ENCODE measurements at places on chromosomes 16 and 17.

DNA sequence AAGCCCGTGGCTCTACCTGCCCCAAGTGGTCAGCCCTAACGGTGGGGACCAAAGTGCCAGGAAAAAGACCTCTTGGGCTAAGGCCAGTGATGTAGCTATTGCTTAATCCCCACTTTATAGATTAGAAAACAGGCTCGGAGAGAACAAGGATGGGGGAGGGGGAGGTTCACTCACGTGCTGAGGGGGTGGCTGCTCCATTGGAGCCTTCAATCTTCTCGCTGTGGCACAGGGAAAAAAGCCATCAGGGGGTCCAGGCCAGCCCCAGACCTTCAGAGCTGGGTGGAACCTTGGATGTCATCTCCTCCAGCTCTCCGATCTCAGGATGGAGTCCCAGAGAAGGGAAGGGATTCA, 45.9 kb downstream of the SRCIN1 start:
- no peak for DNase-seq

GRCh38 chr17:49297141-49297540, 64.9 kb downstream of the ZNF652 start:
- no peak for DNase-seq

- DNase-seq: no peak
Measured at GRCh38 chr16:71287911-71288310, 1.3 kb downstream of the CMTR2 start.

DNA sequence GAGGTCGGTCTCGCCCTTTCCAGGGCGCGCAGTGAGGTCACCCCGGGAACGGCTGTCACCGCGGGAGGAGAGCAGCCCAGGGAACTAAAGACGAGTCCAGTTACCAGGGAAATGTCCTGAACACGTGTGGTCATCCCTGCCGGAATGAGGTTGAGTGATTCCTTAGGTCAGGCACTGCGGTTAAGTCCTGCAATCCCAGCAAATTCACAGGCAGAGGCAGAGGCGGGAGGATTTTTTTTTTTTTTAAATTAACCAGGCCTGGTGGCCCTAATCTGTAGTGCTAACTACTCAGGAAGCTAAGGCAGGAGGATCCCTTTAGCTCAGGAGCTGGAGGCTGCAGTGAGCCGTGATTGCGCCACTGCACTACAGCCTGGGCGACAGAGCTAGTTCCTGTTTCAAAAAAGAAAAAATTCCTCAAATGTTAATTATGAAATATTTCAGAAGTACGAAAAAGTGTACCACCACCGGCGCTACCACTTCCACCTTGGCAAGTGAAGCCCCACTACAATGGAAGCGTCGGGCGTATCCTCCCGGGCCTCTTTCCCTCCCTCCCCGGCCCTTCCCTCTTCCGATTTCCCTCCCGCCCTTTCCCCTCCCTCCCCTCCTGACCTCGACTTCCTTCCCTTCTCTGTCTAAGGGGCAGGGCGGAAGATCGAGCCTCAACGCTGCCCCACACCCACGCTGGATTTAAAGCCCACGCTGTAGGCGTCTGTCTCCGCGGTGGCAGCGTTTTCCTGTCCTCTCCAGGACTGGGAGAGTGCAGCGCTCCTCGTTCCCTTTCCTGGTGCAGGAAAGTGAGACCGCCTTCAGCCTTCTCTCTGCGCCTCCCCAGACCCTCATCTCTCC, 27.3 kb downstream of the SLFN11 start:
- DNase-seq: peak; percentile 40

DNA sequence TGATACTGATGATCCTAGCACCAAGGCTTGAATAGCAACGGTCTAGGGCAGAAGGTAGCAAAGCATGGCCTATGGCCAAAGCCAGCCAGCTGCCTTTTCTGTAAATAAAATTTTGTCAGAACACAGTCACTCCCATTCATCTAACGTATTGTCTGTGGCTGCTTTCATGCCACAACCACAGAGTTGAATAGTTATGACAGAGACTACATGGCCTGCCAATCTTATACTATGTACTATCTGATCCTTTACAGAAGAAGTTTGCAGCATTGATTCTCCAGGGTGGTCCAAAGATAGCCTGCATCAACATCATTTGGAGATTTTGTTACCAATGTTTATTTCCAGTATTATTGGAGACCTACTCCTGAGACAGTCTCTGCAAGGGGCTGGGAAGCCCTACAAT, 19.9 kb upstream of the MMD start:
- no peak for DNase-seq

DNA sequence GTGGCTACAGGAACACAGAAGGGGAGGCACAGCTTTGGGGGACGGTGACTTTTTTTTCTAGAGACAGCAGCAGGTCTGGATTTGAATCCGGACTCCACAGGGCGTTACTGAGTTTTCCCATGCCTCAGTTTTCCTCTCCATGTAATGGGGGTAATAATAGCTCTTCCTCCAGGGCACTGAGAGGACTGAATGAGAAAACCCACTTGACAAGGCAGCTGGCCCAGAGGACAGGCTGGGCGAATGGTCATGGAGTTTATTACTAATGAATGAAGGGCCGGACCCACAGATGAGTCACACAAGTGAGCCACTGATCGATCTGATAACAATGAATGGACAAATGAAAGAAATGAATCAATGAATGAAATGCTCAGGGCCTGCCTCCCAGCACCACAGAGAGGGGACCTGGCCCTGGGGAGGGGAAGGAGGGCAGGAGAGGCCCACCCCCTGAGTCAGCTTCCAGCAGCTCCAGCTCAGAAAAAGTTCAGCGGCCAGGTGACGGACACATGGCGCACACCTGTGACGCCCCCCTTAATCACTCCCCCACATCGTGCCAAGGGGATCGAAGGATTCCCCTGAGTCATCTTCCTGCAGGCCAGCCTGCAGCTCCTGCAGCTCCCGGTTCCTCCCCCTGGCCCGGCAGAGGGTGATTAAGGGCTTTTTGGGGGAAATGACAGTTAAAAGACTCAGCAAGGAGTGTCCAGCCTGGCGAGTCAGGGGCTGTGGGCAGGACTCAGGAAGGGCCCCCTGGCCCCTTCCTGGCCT, 54.3 kb downstream of the SOCS1 start:
- no peak for DNase-seq

- DNase-seq: no peak
Measured at GRCh38 chr16:54545854-54546511, 259.4 kb upstream of the IRX3 start.

- DNase-seq: peak; percentile 75
Measured at GRCh38 chr17:57940231-57940630, 15.0 kb downstream of the CUEDC1 start.

- DNase-seq: no peak
Measured at GRCh38 chr17:39757931-39758873, 20.5 kb downstream of the GRB7 start.

DNA sequence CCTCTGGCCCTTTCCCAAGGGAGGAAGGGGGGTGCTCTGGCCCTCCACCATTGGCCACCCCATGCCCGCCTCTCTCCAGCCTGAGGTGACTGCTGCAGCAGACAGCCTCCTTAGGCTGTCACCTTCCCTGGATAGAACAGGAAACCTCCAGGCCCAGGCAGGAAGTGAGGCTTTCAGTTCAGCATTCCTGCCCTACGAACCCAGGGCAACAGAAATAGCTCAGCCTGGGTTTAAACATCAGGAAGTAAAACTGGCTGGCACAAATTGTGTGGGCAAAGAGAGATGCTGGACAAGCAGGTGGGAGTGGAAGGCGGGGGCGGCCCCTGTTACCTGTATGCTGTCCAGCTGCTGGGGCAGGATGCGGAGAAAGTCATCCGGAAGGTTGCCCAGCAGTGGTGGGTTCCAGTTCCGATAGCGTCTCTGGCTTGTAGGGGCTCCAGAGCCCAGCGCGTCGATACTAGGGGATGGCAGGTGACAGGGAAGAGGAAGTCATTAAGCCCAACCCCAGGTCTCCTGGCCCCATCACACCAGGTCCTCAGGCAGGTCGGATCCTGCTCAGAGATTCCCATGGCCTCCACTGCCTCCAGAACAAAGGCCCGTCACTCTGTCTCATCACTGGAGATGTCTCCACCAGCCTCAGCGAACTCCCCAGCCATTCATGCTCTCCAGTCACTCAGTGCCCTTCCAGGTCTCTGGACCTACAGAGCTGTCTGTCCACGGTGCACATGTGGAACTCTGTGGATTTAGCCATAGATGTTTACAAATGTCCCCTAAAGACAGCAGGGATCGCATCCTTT, 23.6 kb upstream of the MRPS23 start:
- DNase-seq: peak; percentile 71

Data from globus pallidus (tissue), 1 donor.